ENCODE measurements at places on chromosomes 6 and 20. TPM values are rescaled to one million over a fixed set of nuclear protein-coding genes. Genes with fewer than 3 reads are reported as not detected.

DNA sequence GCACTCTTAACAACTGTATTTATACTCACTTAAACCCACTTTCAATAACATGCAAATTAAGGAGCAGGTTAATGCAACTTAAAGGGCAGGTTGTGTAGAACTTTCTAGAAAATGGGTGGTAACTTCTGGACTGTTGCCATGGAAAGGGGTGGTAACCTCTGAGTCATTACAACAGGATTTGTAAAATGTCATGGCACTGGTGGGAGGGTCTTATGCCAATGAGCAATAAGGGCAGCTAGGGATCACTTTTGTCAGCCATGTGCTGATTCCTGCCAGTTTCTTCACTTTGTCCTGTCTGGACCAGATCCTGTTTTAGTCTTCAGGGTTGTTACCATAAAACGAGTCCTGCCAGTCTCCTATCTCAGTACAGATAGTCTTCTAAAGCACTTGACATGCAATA is 560.5 kb upstream of the PTCHD4 start:
- no peak for DNase-seq

- no peak for DNase-seq
Measured at GRCh38 chr20:44419131-44419844, 56.4 kb upstream of the TTPAL start.

- DNase-seq, result no peak
Measured at GRCh38 chr20:32454164-32455145, 96.3 kb downstream of the ASXL1 start.

DNA sequence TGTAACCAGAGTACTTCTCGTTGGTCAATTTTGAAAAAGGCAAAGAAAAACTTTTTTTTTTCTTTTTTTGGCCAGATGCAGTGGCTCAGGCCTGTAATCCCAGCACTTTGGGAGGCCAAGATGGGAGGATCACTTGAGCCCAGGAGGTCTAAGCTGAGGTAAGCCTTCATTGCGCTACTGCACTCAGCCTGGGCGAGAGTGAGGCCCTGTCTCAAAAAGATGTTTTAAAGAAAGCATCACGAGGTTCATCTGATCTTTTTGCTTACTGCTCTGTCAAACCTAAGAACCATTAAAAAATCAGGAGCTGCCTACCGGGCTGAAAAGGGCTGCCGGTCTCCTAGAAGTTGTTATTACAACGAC is 607 bp downstream of the LYRM2 start:
- DNase-seq, result no peak

GRCh38 chr20:21225215-21225947 is 77.8 kb upstream of the XRN2 start:
- DNase-seq, result no peak

GRCh38 chr6:154653385-154653784 is 79.8 kb upstream of the SCAF8 start:
- DNase-seq, result no peak

GRCh38 chr6:131013495-131013894 is 49.5 kb downstream of the EPB41L2 start:
- no peak for DNase-seq

- peak; percentile 46 for DNase-seq
Measured at GRCh38 chr20:19828232-19828631, 70.2 kb downstream of the RIN2 start.

DNA sequence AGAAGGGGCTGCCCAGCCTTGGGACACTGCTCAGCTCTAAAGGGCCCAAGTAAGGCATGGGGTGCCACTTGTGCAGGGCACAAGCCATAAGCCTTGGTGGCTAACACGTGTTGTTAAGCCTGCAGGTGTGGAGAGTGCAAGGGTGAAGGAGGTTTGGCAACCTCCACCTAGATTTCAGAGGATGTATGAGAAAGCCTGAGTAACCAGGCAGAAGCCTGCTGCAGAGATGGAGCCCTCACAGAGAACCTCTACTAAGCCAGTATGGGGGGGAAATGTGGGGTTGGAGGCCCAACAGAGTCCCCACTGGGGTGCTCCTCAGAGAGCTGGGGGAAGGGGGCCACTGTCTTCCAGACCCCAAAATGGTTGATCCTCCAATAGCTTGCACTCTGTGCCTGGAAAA is 32.6 kb downstream of the SERINC1 start:
- no peak for DNase-seq

DNA sequence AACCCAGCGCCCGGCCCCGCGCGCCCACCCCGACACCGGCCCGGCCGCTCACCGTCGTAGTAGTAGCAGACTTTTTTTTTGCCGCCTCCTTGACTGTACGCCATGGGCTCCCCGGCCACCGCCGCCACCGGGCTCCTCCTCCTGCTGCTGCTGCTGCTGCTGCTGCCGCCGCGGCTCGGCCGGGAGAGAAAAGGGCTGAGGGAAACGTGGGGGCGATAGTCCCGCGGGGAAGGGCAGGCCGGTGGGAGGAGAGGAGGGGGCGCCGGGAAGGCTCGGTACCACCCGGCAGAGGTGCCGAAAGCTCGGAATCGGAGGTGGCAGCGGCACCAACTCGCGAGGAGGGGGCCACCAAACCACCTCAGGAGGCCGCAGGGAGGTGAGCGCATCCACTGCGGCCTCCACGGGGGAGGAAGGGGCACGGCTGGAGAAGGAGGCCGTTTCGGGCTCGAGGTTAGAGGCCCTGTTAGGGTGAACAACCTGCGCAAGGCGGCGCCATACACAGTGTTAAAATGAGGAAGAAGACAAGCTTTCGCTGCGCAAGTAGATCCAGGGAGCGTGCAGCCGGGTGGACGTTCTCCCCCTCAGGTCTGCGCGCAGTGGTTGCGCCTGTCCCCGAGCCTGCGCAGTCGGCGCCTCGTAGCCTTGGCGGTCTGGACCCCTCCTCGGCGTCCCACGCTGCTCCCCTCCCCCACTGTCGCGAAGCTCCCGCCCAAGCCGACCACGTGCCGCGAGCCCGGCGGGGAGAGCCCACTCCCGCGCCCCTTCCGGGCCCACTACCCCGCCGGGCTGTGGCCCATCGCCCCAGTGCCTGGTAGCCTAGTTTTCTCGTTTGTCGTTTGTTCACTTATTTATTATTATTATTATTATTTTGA is at the start of gene HDAC2:
Gene HDAC2, minus strand, starts transcription at position 344 of the 872 bp plus-strand sequence. Its CDS starts 240 bp downstream, at position 104.
- DNase-seq, result peak; percentile 80

GRCh38 chr20:52496191-52496590 is 304.6 kb upstream of the ZFP64 start:
- no peak for DNase-seq

DNA sequence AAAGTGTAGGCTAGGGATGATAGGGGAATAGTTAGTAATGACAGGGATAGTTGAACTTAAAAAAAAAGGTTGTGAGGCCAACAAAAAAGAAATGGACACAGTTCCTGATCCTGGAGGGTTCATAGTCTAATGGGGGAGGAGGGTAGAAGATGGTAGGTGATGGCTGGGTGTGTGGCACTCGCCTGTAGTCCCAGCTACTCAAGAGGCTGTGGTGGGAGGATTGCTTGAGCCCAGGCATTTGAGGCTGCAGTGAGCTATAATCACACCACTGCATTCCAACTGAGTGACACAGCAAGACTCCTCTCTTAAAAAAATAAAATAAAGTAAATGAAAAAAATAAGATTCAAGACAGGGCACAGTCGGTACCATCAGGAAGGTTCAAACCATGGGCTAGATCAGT is 2.4 kb upstream of the MICB start:
- peak; percentile 43 for DNase-seq

DNA sequence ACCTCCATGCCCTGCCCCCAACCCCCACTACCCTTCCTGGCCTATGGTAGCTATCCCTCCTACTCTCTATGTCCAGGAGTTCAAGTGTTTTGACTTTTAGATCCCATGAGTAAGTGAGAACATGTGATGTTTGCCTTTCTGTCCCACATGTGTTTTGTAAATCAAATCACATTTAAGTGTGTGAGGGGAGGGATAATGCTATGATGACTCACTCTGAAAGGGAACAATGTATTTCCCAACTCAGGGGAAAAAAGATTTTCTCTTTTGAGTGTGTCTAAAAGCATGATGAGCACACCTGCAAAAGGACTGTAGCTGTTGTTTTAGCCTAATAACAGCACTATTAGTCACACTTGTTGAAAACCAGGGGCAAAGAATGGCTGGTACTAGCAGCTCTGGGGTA is 193.7 kb downstream of the GJA10 start:
- no peak for DNase-seq

Gene CDH4
- not detected for total RNA-seq

Gene INSM1
- 4.6 TPM for total RNA-seq

Gene LY6G6D
- not detected for total RNA-seq

Gene SLC16A10
- 9.1 TPM for total RNA-seq

Gene ABHD16B
- total RNA-seq, result not detected

Gene PRDM13
- total RNA-seq, result not detected

Gene PTCRA
- not detected for total RNA-seq

Gene SLCO4A1
- total RNA-seq, result 28.2 TPM

Gene SIRPD
- total RNA-seq, result not detected
